ENCODE measurements at places on chromosomes 11 and 22.
A peak's percentile ranks its signal among the peaks of the same experiment; 100 is the strongest.

GRCh38 chr22:36520423-36520822 lies 8.5 kb downstream of the EIF3D start:
- no peak for DNase-seq

DNA sequence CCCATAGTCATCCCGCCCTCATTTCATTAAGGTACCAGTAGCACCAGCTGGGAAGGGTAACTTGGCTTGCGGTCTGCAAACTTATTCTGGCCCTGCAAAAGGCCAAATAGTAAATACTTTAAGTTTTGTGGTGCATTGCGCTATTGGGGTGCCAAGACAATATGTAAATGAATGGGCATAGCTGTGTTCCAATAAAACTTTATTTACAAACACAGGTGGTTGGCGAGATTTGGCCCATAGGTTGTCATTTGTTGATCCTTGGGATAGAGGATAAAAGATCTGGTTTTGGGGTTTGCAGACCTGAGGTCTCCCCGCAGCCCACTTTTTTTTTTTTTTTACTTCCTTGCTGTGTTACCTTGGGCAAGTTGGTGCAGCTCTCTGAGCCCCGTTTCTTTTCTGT lies 127.4 kb downstream of the MIAT start:
- DNase-seq: no peak

GRCh38 chr11:26442131-26442530 lies 110.2 kb downstream of the ANO3 start:
- DNase-seq: no peak

GRCh38 chr11:129320494-129320893 lies 55.2 kb upstream of the BARX2 start:
- DNase-seq: no peak

DNA sequence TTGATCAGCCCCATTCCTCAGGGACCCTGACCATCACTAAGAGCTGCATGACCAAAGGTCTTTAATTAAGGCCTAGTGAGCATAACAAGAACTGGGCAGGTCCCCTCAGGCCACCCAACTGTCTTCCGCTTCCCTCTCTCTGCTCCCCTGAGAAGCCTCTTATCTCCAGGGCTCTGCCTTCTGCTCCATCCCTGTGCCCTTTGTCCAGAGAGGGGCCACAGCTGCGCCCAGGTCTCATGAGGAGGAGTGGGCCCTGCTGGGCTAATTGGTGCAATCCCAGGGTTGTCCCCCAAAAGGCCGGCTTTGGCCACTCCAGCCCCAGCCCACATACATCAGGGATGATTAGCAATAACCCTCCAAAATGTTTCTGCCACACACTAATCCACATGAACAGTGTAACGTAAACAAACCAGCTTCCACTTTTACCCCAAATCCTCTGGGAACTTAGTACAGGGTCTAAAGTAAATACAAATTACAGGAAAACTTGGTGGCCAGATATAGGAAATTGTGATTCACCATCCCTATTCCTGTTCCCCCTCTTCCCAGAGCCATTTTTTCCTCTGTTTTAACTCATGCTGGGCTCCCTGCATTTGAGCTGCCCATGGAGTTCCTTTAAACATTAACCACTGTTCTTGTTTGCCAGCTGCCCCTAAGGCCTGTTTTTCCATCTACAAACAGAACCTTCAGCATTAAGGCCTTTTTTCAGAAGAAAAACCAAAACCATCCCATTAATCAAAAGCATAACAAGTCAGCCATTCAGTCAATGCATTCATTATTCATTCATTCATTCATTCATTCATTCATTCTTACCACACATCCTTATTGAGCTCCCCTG lies 34.6 kb upstream of the CAVIN3 start:
- DNase-seq: no peak

GRCh38 chr22:23384431-23384830 lies 195.7 kb downstream of the IGLL1 start:
- DNase-seq: no peak

DNA sequence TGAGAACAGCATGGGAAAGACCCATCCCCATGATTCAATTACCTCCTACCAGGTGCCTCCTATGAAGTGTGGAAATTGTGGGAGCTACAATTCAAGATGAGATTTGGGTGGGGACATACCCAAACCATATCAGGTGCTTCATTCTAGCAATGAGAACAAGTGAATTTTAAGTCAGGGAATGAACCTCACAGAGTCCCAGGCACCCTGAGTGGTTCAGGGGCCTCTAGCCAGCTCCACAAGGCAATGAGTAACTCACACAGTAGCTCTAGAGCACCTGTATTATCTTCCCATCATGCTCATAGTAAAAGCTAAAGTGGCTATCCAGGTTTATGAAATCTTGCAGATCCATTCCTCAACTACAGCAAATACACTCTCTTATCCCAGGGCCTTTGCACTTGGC lies 13.1 kb upstream of the ACCSL start:
- DNase-seq: no peak

- no peak for DNase-seq
Observed at GRCh38 chr22:19111140-19111539, 11.1 kb downstream of the DGCR2 start.

DNA sequence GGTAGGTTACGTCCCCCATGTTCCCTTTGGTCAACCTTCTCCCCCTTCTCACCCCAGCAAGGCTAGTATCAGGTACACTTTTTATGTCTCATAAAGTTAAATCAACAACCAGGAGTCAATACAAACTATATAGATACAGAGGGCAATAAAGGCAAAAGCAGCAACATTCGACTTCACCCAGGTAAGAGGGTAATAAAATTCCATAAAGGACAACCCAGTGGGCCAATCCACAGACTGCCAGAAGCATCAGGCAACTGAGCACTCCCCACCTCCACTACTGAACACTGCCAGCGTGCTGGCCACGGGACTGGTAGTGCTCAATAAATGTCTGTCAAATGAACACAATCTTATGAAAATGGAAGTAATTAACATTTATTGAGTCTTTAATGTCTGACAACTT lies 5.1 kb upstream of the MS4A18 start:
- no peak for DNase-seq

GRCh38 chr11:124716591-124716990 lies 23.2 kb upstream of the NRGN start:
- DNase-seq: no peak

DNA sequence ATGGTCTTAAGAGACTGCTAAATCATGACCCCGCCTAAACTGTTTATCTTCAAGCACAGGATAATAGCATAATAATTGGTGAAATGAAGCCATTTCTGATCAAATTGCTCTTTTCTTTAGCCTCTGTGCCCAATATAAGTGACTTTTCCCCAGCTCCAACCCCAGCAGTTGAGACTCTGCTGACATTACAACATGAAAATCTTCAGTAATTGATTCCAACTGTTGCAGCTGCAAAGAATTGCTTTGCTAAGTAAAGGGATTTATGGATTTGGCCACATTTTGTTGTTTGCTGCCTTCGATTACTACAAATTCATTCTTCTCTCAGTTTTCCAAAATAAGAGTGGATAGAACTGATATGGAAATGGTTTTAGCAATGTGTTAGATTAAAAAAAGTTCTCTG lies 576.7 kb upstream of the LRRC4C start:
- DNase-seq: no peak

GRCh38 chr22:36480941-36481392 lies 473 bp downstream of the TXN2 start:
- DNase-seq: no peak

DNA sequence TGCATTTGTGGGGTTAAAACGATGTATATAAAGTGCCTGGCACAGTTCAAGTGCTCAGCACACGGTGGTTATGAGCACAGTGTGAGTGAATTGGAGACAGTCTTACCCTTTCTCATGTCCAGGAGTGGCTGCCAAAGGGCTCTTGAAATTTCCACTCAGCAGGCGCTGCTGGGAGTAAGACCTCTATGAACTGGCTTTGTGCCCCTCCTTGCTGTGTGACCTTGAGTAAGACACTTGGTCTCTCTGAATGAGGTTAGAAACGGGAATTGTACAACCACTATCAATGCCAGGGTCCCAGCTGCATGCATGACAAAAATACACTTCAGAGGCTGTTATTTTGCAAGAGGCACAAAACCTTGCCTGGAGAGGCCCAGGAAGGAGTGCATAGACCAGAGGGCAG lies 86.6 kb downstream of the TSPAN18 start:
- DNase-seq: no peak

GRCh38 chr11:115590254-115590653 lies 86.0 kb upstream of the CADM1 start:
- DNase-seq: no peak

- DNase-seq: no peak
Observed at GRCh38 chr11:115535781-115536180, 31.6 kb upstream of the CADM1 start.

- DNase-seq: no peak
Observed at GRCh38 chr11:117425679-117426296, 98.1 kb downstream of the CEP164 start.

GRCh38 chr11:396948-397548 lies 3.0 kb downstream of the PKP3 start:
- peak; percentile 89 for DNase-seq

- no peak for DNase-seq
Observed at GRCh38 chr11:42620796-42621195, 691.0 kb upstream of the API5 start.

All from NCI-H526 (cell line).